Activated CD4-positive, alpha-beta T cell treated with anti-CD3 and anti-CD28 coated beads, Interleukin-2, amount 50 U/mL, for 24 hours (primary cell): ENCODE measurements at places on chromosomes 4 and X.

DNA sequence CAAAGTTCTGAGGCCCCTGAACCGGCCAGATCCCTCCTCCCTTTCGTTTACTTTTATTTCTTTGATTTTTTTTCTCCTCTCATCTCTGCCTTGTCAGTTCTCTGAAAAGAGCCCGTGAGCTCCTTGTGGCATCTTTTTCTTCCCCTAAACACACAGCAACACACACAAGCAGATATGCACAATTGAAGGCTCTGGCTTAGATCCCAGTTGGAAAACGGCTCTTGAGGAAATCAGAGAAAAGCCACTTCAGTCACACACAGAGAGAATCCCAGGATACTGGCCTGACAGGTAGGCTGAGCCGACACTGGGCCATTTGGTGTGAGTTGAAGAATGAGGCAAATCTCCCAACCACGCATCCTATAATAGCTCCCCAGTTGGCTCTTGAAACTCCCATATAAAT is 12.9 kb downstream of the DIPK2B start:
- no peak for DNase-seq

DNA sequence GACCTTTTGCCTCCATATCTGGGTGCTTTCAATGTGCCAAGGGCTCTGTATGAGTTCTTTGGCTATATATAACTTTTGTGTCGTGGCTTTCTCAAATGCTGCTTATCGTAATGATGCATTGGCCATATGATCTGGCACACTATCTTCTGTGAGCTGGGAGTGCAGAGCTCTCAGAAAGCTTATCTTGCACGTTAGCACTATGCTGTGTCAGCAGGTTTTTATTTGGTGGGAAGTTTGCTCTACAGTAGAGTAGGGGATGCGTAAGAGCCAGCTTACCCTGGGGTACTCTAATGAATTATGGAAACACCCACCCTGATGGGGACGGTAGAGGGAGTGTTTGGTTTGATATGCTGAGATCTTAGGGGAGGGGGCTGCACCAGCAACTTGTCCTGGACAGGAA is 119.6 kb downstream of the FAAH2 start:
- DNase-seq = no peak

DNA sequence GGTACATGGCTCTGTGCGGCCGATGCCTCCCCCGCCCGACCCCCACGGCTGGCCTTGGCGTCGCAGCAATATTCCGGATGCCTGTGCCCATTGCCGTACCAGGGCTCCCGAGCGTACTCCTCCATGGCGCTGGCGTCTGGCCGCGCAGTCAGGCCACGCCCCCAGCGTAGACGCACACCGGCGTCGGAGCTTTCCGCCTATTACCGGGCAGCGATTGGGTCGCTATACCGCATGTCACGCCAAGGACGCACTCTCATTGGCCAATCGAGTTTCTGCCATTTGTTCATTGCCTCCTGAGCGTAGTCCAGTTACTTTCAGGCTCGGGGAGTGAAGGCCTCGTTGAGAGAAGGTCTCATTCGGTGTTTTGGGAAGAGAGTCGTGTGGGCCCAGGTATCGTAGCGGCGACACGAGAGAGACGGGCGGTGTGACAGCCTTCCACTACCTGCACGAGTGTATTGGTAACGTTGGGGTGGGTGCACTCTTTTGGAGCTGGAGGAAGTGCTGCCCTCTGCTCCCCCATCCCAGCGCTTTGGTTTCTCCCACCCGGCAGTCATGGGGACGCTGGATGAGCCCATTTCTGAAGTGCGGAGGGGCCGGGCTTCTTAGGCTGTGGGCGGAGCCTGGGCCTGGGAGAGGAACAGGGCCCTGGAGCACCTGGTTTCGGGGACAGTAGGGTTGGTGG is at the start of the genes PQBP1 and TIMM17B:
TSS of gene PQBP1 (plus strand) at position 306 of the 682 bp plus-strand sequence. CDS start 580 bp downstream, outside the sequence.
TSS of gene TIMM17B (minus strand) at position 144 of the 682 bp plus-strand sequence. CDS start at position 125, 19 bp downstream.
- DNase-seq = peak; percentile 58

DNA sequence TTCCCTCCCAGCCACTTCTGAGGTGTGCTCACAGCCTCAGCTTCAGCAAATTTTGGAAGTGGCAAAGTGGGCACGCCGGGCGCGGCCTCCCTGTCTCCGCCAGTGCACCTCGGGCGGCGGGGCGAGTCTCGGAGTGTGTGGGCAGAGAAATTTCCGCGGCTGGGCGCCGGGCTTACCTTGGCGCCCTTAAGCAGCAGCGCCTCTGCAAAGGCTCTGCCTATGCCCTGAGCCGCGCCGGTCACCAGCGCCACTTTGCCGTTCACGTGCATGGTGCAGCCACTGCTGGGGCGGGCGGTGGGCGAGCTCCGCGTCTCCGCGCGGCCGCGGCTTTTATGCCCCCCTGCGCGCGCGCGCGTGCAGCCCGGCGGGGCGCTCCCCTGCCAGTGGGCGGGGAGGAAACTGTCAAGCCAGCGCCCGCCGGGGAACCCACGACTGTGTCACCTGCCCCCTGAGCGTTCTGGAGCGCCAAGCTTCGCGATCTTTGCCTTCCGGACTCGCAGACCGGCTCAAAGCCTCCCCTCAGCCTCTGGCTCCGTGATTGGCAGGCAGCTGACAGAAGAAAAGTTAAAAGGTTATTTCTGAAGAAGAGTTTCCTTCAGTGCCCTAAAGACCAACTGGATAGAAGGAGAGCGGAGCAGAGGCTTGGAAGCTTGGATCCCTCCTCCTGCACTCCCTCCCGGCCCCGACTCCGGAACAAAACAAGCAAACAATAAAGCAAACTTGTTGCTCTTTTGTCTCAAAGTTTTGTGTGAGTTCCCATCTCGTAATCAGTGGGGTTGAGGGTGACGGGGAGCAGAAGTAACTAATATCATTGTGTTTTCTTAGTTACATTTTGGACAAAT is at the start of gene HPGD:
TSS of gene HPGD (minus strand) at position 306 of the 842 bp plus-strand sequence. CDS start at position 269, 37 bp downstream.
- peak; percentile 22 for DNase-seq
